Endothelial cell of umbilical vein (primary cell): ENCODE measurements at places on chromosomes 5 and 9. TPM values are rescaled to one million over a fixed set of nuclear protein-coding genes. Genes with fewer than 3 reads are reported as not detected.

C9orf50 gene
- not detected in 2 replicates for total RNA-seq

STPG3 gene
- not detected in 2 replicates for total RNA-seq

TMOD1 gene
- 0.74 and 1.4 TPM in 2 replicates for total RNA-seq

PCDHA11 gene
- total RNA-seq = 0.12 TPM in 1 of 2 replicates, not detected in the other

CFAP157 gene
- not detected in 2 replicates for total RNA-seq

GIN1 gene
- 4.4 and 6.7 TPM in 2 replicates for total RNA-seq

OBP2B gene
- not detected in 2 replicates for total RNA-seq

DNA sequence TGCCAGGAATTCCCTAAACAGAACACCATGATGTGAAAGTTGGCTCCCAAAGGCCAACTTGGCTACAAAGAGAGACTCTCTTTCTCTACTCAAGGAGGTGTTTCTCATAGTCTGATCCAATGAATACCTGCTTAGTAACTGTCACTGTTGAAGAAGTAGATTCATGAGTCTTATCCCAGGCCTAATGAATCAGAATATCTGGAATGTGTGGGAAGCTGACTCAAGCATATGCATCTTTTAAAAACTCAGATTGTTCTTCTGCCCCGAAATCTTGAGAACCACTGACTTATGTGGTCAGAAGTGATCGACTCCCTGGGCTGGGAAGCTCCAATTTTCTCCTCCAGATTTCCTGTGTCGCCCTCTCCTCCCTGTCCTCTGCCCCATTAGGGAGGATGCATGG lies 345.6 kb downstream of the PLK2 start:
- no peak for DNase-seq

- no peak for DNase-seq
Observed at GRCh38 chr9:126534431-126535186, 79.1 kb upstream of the LMX1B start.

DNA sequence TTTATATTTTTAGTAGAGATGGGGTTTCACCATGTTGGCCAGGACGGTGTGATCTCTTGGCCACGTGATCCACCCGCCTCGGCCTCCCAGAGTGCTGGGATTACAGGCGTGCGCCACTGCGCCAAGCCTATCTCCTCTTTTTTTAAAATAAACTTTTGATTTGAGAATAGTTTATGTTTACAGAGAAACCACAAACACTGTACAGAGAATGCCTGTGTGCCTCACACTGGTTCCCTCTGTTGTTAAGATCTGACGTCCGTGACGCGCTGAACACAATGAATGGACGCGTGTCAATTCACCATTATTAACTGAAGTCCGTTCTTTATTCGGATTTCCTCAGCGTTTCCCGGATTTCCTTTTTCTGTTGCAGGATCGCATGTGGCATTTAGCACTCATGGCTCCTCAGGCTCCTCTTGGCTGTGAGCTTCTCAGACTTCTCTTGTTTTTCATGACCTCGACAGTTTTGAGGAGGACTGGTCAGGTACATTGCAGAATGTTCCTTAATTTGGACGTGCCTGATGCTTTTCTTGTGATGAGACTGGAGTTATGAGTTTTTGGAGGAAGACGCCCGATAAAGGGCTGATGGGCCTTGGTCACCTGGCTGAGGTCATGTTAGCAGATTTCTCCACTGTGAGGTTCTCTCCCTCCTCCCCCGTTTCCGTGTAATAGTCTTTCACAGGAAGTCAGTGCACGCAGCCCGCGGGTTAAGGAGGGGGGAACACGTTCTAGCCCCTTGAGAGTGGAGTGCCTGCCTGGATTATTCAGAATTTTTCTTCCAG lies 69.6 kb downstream of the ANKRD33B start:
- DNase-seq = peak; percentile 73

DNA sequence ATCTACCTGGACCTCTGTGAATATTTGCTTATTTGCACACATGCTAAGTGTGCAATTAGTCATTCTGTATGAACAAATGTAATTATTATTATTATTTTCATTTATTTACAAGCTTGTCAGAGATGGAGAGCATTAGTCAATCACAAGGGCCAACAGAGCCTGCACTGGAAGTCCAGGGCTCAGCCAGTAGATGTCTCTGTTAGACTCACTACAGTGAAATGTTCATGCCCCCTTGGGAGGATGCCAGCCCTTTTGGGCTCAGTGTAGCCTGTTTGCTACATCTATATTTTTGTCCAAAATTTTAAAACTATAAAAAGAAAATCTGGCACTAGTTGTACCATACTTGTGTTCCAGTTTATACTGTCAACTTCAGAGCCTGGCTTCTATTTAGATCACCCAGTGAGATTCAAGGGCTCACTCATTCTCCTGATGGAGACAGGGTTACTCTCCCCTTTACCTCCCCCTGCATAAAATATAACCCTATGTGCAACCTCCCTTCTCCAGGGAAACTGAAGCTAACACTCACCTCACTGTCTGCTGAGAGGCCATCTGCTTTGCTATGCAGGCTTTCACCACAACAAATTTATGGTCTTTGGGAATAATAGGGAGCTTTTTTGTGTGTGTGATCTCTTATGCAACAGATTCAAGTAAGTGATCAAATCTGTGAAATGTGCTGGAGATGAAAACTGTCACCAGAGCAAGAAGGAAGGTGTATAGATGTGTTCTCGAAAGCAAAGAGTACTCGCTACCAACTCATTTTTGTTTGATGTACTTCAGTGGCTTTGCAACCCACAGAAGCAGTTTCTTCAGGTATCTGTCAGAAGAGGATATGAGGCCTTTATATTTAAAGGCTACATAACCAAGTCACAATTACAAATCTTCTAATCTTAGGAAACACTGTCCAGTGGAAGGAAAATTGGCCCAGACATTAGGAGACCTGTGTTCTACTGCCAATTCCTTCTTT lies 99.9 kb upstream of the TLE4 start:
- peak; percentile 14 for DNase-seq

DNA sequence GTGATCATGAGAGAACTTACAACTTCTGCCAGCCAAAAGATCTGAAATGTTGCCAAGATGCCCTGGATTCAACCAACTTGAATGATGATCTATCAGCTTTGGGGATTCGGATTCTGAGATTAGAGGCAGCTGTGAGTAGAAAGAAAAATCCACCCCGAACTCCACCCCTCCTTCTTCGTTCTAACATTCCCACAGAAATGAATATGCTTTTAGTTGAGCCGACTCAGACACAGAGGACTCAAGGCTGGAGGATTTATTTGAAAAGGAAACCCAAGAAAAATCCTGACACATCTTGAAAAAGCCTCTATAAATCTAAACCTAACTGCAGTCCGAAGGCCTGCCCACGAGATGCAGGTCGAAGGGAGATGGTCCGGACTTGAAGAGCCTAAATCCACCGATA lies 275.0 kb downstream of the GAS1 start:
- DNase-seq = no peak

GRCh38 chr9:93427655-93428379 lies 23.7 kb upstream of the FAM120A start:
- DNase-seq = no peak

- DNase-seq = no peak
Observed at GRCh38 chr9:111272581-111272980, 57.4 kb downstream of the OR2K2 start.

GRCh38 chr5:40570408-40571129 lies 109.1 kb upstream of the PTGER4 start:
- DNase-seq = peak; percentile 73

- no peak for DNase-seq
Observed at GRCh38 chr5:80399526-80400239, 8.2 kb upstream of the ZFYVE16 start.

- no peak for DNase-seq
Observed at GRCh38 chr9:73154271-73154670, 2.6 kb downstream of the ANXA1 start.

DNA sequence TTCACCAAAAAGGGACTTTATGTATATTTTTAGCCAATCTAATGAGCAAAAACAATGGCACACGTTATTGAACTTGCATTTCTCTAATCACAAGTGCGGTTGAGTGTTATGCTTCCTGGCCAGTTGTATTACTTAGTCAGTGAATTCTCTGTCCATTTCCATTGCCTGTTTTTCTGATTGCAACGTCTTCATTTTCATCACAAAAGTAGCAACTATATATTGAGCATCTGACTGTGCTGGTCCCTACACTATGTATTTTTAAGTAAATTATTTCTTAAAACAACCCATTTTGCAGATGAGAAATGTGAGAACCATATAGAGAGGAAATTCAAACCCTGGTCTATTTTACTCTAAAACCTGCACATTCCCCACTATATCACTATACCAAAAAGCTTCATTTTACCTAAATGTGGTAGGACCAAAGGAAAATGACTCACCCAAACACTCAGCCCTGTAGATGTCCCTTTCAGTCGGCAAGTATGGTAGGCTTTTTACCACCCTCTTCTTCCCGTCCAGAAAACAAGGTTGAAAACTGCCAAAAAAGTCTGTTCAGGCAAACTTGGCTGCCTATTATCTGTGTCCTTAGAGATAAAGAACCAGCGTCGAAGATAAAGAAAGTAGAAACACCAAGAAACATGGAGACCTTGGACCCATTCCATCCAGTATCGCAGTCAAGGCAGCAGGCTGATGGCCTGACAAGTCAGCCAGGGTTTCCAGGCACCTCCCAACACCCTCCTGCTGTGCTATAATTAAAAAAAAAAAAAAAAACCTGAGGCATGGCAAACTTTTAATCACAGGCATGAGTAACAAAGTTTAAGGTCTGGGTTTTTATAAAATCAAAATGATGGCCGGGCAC lies 18.8 kb upstream of the FAM13B start:
- DNase-seq = no peak

- no peak for DNase-seq
Observed at GRCh38 chr9:69812068-69813000, 8.3 kb upstream of the CFAP95 start.

GRCh38 chr5:93257616-93258015 lies 323.4 kb downstream of the NR2F1-AS1 start:
- DNase-seq = no peak

- no peak for DNase-seq
Observed at GRCh38 chr5:159187719-159188118, 21.6 kb downstream of the RNF145 start.

- peak; percentile 70 for DNase-seq
Observed at GRCh38 chr9:12702160-12702758, 9.1 kb downstream of the TYRP1 start.

- DNase-seq = no peak
Observed at GRCh38 chr9:78292716-78293497, 4.0 kb upstream of the PSAT1 start.
